ENCODE measurements at places on chromosomes 6 and 20.
A peak's percentile ranks its signal among the peaks of the same experiment; 100 is the strongest.

- no peak for DNase-seq
These were observed 48.8 kb upstream of the FBXO30 start for GRCh38 chr6:145863366-145863765.

GRCh38 chr20:60402189-60403058, 444.2 kb downstream of the CDH26 start:
- no peak for DNase-seq

- DNase-seq: no peak
These were observed 9.4 kb downstream of the SNX5 start for GRCh38 chr20:17959257-17959627.

- DNase-seq: no peak
These were observed 815.2 kb downstream of the QKI start for GRCh38 chr6:164229716-164230115.

DNA sequence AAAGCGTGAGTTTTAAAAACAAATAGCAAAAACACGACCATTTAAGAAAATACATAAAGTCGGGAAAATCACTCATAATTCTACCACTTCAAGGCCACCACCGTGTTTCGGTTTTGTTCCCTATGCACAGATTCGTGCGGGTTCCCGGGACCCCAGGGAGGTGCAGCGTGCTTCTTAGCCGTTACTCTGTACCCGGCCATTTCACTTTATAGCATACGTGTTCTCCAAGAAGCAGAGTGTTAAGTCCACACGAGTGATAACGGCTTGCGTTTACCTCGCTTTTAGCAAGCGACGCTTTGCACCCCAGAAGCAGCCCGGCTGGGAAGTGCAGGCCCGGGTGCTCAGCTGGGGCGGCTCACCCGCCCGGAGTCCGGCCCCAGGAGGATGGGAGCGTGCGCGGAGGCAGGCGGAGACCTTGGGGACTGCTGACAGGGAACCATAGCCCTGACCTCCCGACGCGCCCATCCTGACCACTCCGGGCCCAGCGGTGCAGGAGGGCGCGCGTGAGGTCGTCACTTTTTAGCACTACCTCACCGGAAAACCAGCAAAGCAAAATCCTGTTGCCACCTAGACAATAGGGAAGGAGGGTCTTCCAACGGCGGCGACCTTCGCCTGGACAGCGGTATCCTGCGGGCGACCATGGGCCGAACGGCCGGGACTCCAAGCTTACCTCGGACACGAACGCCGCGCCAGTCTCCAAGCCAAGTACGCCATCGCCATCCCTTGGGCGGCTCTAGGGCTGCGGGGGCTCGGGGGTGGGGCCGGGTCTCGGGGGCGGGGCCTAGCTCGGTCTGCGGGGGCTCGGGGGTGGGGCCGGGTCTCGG, at the start of gene ECI2:
TSS of gene ECI2 (minus strand) at position 735 of the 824 bp plus-strand sequence. CDS start at position 720, 15 bp downstream.
- DNase-seq: peak; percentile 76

- DNase-seq: no peak
These were observed 299.1 kb downstream of the CLVS2 start for GRCh38 chr6:123295181-123295580.

DNA sequence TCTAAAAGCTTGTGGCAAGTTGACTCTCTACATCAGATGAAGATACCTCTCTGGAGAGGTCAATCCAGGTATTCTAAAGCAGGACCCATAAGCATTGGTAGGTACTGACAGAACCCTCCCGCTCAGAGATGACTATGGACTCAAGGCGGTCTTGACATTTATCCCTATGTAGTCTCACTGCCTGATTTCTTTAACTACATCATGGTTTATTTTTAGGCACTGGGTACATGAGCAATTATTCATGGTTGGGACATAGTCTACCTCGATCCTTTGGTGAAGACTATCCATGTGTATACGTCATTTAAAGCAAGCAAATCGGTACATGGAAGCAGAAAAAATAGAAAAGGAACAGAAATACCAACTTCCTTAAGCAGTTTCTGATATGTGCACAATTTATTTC, 136.2 kb upstream of the TAB2 start:
- no peak for DNase-seq

- DNase-seq: no peak
These were observed 6.1 kb downstream of the FAM110A start for GRCh38 chr20:839626-840025.

GRCh38 chr20:61963885-61964674, 101.6 kb downstream of the TAF4 start:
- DNase-seq: no peak

DNA sequence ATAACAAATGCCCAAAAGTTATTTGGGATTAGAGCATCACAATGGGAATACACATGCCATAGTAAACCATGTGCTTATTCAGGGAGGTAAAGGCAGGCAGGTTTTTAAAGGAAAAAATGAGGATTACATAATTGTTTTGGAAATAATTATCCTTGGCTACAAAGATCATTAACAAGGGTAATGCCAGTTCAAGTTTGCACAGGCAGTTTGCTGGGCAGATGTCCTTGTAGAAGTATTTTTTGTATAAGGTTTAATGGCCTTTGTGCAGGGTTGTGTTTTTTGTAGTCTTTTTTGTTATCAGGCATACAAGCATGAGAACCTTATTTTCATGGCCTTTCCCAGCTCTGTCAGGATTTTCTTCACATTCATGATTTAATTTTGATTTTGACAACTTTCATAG, 24.7 kb downstream of the FBXO9 start:
- DNase-seq: no peak

GRCh38 chr6:61977099-61977498, 308.9 kb downstream of the KHDRBS2 start:
- DNase-seq: no peak

GRCh38 chr6:32401284-32401963, 5.6 kb downstream of the BTNL2 start:
- DNase-seq: no peak

Data from D721Med (cell line).